ENCODE measurements at places on chromosomes 6 and 20.

DNA sequence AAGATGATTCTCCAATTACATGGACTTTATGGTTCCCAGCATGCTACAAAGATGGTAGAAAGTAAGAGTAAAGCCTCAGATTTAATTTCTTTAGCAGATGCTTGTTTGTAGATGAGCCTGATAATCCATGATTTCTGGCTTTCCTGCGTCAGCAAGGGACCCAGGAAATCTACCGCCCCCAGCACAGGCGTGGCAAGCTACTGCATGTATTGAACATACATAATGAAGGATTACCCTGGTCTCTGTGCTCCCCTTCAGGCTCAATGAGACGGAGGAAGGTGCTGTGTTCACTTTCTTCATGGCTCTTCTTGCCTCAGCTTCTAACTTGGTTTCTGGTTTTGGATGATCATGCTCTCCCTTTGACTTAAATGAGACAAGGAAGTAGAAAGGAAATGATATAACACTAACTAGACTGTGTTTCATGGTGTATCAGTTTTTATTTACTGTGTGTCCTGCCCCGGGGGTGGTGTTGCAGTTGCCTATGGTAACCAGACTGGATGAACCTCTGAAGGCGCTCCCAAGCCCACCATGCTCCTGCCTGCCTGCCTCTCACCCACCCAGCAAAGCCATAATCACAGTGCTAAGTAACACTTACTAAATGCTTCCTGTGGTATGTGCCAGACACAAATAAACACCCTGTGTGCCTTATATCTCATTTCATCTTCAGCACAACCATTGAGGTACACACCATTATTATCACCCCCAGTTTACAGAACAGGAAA, 17.9 kb downstream of the GCM1 start:
- DNase-seq: no peak

DNA sequence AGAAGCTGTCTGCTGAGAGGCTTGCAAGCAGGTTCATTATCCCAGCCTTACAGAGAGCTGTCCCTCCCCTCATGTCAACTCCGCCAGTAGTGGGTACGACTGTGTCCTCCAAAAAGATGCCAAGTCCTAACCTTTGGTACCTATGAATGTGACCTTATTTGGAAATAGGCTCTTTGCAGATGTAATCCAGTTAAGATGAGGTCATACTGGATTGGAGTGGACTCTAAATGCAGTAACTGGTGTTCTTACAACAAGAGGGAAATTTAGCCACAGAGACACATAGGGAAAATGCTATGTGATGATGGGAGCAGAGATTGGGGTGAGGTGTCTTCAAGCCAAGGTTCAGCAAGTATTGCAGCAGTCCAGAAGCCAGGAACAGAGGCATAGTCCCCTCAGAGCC, 90.8 kb upstream of the FOXP4 start:
- DNase-seq: no peak

DNA sequence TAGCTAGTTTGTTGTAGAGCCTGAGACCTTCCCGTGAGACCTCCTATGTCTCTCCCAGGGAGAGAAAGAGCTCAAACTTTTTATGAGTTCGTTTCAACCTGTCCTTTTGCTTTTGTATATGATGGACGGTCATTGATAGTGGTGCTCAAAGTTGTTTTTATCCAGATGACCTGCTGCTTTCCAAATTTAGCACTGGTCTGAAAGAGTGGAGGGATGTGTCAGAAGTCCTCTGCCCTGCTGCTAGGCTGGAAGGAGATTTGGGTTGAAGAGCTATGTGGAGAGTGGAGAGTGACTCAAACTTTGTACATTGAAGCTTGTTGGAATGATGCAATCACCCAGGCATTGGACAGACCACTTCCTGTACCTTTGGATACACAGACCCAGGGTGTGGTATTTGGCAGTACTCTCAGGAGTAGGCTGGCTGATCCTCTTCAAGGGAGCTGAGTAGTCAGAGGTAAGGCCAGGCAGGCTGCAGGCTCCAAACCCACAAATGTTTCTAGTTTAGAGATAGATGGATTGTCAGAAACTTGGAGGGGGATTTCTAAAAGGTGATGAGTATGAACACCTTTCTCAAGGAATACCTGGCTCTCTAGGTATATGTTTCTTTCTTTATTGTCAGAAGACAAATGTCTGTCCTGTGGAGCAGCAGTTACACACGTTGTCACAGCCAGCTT, 49.4 kb upstream of the RREB1 start:
- DNase-seq: no peak

GRCh38 chr6:148997865-148998264, 251.0 kb downstream of the UST start:
- DNase-seq: no peak

DNA sequence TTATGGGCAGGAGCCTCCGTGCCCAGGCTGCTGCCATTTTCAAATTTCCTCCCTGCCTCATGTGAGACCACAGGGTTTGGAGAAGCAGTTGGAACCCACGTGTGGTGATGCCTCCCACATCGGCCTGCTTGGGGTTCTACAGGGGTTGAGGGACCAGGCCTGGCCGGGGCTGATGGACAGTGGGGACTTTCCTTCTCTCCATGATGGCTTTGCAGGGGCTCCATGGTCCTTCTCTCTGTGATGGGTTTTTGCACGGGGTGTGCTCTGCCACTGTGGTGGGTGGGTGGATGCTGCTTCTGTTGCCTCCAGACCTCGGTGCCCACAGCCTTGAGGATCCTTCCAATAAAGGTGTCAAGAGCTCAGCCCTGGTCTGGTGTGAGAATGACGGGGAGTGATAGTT, 54.4 kb downstream of the ADNP start:
- no peak for DNase-seq

Measured in CD4-positive, alpha-beta T cell (primary cell).